Right ventricle myocardium superior (tissue), 1 donor: ENCODE measurements at places on chromosomes 3 and 15. TPM values are rescaled to one million over a fixed set of nuclear protein-coding genes. Genes with fewer than 3 reads are reported as not detected.

DNA sequence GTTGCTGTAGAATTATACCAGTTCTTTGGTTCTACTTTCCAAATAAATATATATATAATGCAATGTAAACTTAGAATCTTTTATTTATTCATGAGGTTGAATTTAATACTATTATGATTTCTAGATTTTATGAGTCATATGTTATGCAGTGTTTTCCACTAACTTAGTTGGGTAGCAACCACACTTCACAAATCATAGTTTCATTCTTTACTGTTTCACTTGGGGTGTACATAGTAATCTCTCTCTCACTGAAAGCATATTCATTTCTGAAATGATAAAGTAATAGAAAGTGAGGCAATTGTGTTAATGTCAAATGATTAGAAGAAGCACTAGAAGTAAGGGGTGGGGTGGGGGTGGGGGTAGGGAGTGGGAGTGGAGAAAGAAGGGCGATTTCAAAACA lies 52.6 kb downstream of the IQCH start:
- DNase-seq = no peak

DNA sequence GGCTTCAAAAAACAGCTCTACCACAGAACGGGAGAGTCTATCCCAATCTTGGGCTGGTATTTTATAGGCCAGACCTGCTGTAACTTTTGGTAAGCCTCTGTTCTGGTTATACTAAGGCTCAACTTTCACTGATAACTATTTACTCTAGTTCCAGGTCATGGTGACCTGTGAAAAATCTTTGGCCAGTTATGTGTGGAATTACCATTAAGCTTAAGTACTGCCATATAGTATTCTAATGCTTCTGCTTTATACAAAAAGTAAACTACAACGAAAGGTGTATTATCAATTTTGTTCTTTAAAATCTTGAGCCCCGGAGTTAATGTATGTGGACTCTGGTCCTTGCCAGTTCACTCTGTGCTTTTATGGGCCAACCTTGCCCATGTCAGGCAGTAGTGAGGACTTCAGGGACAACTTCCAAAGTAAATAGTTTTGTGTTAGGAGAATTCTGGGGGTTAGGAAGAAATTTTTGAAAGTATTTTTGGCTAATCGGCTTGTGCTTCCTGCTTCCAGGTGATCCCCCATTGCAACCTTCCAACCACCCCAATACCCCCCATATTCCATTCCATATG lies 6.4 kb downstream of the SIAH2 start:
- DNase-seq = no peak

The AADACL2 gene
- not detected for total RNA-seq

DNA sequence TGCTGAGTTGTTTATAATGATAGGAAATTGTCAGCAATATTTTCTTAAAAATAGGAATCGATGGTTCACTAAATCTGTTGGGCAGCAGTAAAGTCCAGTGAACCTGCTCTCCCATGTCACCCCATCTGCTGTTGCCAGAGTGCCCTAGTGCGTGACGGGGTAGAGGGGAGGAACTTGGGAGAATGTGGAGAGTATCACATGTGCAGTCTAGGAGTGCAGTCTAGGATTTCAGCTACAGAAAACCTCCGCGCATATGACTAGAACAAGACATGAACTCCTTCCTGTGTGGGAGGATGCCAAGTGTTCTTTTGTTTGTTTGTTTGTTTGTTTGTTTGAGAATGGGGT lies 74.6 kb upstream of the ACAD9 start:
- no peak for DNase-seq

The PP2D1 gene
- not detected for total RNA-seq

- no peak for DNase-seq
These were observed 174.6 kb upstream of the TBL1XR1 start for GRCh38 chr3:177371888-177372287.

GRCh38 chr3:113873814-113874526 lies 35.4 kb downstream of the GRAMD1C start:
- no peak for DNase-seq

DNA sequence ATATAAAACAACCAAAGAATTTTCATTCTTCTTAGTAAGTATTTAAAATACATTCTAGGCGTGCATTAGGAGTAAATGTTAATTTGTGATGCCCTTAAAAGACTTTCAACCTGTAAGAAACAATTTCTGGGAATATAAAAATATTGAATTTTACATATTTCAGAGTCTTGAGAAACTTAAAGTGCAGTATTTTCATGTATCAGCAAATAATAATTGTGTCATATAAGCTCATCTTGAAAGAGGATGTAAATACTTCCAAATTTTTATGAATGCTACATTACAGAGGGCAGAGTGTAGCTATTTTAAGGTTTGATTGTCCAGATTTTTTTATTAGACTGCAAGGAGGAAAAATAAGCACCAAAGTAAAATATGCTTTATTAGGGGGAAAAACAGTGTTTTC lies 207.1 kb downstream of the VPS13C start:
- no peak for DNase-seq

- no peak for DNase-seq
These were observed 328.0 kb upstream of the MANF start for GRCh38 chr3:51057121-51057520.

The SLC6A11 gene
- total RNA-seq = not detected

GRCh38 chr15:79365765-79366164 lies 54.9 kb downstream of the TMED3 start:
- no peak for DNase-seq

- DNase-seq = no peak
These were observed 89.4 kb upstream of the TJP1 start for GRCh38 chr15:29911705-29912104.

DNA sequence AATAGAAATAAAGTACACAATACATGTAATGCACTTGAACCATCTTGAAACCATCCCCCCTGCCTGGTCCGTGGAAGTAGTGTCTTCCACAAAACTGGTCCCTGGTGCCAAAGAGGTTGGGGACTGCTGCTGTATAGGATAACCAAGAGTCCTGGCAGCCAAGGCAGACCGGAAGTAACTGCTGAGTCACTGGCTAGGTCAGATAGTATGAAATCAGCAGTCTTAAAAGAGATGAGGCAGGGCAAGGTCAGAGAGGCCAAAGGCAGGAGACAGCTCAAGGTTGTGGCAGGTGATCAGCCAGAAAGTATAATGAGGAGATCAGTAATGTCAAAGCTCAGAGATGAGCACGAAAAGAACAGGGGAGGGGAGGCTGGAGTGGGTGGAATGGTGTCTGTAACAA lies 60.2 kb downstream of the MAP3K13 start:
- no peak for DNase-seq

The HIGD2B gene
- not detected for total RNA-seq

The RABL3 gene
- total RNA-seq = 17.9 TPM

GRCh38 chr3:159818399-159818798 lies 170.2 kb upstream of the IL12A start:
- peak; percentile 75 for DNase-seq

The MKRN2OS gene
- not detected for total RNA-seq

The TMEM40 gene
- total RNA-seq = 5.6 TPM

- no peak for DNase-seq
These were observed 202.9 kb downstream of the STT3B start for GRCh38 chr3:31735667-31736066.

DNA sequence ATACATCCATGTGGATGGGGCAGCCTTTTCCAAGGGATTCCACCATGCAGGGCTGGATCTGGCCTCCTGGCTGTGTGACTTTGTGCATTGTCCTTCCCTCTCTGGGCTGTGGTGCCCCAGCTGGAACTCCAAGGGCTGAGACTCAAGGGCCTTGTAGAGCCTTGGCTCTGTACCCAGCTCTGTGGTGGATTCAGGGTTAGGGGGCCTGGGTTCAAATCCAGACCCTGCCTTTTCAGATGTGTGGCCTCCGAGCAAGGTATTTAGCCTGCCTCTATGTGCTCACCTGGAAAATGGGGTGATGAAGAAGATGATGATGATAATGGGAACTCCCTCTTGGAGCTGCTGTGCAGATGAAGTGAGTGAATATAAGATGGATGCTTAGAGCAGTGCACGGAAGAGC lies 161.9 kb downstream of the WNT7A start:
- no peak for DNase-seq

GRCh38 chr15:46644501-46645481 lies 1010.0 kb downstream of the SQOR start:
- no peak for DNase-seq

- DNase-seq = no peak
These were observed 101.4 kb upstream of the HACD2 start for GRCh38 chr3:123686251-123686650.

GRCh38 chr15:52217186-52217585 lies 26.0 kb upstream of the GNB5 start:
- DNase-seq = no peak

The PRRT3 gene
- 0.46 TPM for total RNA-seq

DNA sequence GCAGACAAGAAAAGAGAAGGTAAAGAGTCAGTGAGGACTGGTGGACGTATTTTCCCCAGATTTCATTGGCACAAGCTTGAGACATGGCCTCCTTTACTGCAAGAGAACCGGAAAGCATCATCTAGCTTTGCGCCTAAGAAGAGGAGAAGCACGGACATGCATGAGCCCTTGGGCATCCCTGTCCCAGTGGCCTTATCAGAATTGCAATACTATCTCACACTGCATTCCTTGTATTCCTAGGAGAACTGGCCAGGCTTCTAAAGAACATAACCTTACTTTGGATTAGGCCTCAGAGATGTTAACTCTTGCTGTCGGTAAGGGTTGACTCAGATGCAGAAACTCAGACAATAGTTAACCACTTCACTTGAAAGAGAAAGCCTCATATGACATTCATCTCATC lies 229.5 kb upstream of the PRICKLE2 start:
- no peak for DNase-seq

The UPK1B gene
- not detected for total RNA-seq

DNA sequence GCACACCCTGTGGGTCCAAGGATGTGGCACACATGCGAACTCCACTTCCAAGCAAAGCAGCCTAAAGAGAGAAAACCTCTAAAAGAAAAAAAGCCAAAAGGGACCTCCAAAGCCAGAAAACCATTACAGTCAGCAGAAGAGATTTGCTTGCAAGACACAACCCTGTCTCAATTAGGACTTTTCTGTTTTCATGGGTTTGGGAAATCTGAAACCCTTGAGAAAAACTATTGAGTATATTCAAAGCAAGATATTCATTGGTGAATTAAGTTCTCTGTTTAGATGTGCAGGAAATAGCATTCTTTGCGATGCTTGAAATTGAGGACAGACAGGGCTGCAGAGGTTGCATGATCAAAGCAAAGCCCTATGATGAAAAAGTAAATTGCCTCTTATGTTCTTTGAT lies 10.2 kb upstream of the LDHAL6B start:
- no peak for DNase-seq

DNA sequence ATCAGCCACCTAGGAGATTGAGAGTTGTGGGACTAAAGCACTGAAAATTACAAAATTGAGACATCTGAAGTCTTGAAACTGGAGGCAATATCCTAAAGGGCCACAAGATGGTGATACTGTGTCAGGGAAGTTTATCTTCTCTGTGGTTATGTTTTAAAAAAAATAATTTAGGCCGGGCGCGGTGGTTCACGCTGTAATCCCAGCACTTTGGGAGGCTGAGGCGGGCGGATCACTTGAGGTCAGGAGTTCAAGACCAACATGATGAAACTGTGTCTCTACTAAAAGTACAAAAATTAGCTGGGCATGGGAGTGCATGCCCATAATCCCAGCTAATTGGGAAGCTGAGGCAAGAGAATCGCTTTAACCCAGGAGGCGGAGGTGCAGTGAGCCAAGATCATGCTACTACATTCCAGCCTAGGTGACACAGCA lies 17.9 kb upstream of the NIT2 start:
- no peak for DNase-seq

The GATM gene
- total RNA-seq = 35.6 TPM

GRCh38 chr3:146085678-146086077 lies 75.3 kb downstream of the PLOD2 start:
- no peak for DNase-seq

DNA sequence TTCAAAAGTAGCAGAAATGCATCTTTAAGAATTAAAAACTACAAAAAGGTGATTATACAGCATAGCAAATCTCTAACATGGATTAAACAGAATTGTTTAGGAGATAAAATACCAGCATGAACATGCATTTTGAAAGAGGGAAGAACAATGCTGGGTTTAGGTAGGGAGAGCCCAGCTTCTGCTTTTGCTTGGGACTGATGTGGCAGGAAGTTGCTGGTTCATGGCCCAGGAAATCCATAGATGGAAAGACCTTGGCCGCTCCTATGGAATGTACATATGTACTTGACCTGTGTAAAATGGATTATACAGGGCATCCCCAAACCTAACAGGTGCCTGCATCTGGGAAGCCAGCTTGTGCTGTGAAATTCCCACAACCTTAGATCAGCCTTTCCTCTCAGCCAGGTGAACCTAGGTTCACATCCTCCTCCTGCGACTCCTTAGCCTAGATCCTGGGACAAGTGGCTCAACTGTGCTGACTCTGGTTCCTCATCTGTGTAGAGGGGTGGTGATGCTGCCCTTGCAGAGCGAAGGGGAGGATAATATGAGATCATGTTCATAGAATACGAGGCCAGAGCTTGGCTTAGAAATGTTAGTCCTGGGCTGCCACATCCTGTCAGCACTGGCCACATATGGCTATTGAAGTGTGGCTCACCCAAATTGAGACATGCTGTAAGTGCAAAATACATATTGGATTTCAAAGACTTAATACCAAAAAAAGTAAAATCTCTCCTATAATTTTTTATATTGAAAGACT lies 47.0 kb upstream of the PLXNA1 start:
- no peak for DNase-seq

The IQGAP1 gene
- 39.4 TPM for total RNA-seq

GRCh38 chr3:187042346-187042745 lies 97.0 kb downstream of the RPL39L start:
- no peak for DNase-seq
